Thoracic aorta (tissue), 2 donors: ENCODE measurements at places on chromosomes 11 and 22.

DNA sequence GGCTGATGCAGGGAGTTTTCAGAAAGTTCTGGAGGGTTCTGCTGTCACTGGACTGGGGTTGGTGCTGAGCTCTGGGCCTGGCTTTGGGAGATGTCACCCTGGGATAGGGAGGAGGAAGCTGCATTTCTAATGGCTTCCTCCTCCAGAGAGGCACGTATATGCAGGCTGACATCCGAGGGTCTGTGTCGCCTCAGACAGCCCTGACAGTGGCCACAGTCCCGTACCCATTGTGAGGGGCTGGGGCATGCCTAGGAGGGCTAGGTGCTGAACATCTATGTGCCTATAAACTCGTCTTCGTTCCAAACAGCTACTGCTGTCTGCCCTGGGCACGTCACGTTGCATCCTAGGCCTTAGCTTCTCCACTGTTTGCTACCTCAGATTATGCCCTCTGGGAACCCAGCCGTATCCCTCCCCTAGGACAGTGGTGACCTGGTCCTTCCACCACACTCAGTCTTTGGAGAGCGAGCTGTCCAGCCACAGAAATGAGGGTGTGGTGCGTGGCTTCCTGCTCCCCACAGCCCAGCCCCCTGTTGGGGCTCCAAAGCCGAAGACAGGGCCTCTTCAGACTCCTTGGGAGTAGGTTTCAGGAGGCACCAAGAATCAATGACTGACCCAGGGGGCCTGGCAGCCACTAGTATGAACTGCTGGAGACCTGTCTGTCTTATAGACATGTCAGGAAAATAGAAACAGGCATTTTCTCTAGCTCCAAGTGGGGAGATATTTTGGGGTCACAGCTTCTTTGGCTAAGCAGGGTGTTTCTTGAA lies 26.4 kb downstream of the ADAMTS15 start:
- DNase-seq: no peak

DNA sequence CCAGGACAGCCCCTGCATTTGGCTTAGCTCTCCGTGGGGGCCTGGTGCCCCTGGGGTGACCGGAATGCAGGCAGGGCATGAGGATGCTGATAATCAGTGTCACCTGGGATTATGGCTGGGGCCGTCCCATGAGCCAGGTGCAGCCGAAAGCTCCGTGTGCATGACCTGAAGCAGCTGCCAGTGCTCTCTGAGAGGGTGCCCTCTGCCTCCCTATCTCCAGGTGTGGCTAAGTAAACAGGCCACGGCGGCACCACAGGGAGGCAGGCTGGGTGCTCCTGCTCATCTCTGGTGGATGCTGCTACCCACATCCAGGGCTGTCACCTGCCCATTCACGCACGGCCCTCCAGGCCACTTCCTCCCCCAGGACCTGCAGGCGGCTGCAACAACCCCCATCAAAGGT lies 29.8 kb downstream of the DUSP8 start:
- no peak for DNase-seq

DNA sequence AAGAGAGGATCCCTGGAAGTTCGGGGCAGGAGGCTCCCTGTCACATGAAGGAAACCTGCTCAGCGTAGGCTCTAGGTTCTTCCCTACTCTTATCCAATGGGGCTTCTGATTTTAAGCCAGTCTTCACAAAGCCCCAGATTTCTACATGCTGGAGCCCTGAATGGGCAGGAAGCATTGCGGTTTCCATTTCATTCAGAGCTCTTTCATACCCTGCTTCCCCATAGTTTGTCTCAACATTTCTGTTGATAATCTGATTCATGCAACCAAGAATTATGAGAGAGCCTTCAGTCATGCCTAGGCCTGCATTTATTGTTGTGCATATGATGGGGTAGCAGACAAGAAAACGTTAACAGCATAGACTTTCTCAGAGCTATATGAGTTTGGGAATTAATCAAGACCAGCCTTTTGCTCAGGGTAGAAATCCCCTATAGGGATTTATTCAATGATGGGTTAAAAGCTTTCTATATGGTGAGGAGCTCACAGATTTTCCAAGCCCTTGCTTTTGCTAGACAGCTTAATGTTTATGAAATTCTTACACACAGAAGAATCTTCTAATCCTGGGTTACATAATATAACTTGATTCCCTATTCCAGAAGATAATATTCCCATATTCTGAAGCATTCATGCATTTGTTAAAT lies 15.9 kb downstream of the OR51B4 start:
- no peak for DNase-seq

DNA sequence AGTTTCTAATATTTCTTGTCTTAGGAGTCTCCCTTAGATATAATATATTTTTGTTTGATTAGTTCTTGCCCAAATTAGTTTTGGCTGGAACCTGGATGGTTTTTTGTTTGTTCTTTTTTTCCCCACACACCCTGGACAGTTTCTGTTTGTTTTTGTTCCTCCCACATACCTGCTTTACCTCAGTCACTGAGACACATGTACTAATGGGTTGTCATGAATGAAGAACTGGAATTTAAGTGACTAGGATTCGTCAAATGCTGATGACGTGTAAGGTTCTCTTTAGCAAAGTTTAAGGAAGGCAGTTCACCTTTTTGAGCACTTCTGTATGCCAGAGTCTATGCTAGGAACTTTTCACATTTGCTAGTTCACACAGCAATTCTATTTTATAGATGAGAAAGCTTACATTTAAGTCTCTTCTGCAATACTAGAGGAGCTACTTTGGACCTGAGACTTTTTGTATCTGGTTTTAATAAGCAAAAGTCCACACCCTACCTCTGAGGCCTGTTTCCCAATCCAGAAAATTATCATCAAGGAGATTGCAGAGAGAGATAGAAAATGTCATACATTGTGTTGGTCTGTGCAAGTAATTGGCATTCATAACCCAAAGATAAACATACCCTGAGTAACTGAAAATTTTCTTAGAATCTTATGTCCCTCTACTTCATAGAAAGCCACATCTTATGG lies 86.7 kb upstream of the RAB1B start:
- no peak for DNase-seq

GRCh38 chr11:111530091-111530490 lies 10.4 kb upstream of the LAYN start:
- DNase-seq: no peak

GRCh38 chr11:87501388-87501787 lies 463.7 kb downstream of the TMEM135 start:
- no peak for DNase-seq

DNA sequence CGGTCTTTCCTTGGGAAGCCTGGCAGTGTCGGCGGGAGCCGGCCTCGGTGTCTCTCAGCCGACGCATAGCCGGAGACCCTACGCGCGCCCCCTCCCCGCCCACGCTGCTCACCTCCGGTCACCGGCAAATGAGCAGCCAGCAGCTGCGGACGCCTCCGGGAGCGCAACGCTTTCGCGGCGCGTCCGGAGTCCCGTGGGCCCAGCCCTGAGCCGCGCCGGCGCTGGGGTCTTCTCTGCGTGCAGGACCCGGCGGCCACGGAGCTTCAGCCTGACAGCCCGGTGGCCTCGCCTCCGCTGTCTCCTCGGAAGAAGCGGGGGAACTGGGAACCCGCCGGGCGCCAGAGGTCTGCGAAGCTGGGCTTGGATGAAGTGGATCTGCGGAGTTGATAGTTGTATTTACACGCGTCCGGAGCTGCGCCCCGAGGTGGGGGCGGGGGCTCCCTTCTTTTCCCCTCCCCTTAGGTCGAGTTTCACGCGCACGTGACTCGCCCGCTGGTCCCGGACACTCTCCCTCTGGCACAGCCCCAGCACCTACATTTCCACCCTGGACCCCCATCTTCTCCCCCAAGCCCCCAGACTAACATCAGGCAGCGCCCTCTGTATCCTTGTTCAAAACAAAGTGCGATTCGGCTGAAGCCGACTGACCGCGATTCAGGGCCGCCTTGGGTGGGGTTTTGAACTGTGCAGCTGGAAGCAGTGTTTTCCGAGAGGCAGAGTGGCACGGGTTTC lies at the start of gene SLC43A1:
TSS of gene SLC43A1 (minus strand) at position 371 of the 729 bp plus-strand sequence. CDS start 1,591 bp downstream, outside the sequence.
- DNase-seq: no peak

GRCh38 chr11:97909614-97910399 lies 1110.9 kb upstream of the CNTN5 start:
- DNase-seq: no peak

DNA sequence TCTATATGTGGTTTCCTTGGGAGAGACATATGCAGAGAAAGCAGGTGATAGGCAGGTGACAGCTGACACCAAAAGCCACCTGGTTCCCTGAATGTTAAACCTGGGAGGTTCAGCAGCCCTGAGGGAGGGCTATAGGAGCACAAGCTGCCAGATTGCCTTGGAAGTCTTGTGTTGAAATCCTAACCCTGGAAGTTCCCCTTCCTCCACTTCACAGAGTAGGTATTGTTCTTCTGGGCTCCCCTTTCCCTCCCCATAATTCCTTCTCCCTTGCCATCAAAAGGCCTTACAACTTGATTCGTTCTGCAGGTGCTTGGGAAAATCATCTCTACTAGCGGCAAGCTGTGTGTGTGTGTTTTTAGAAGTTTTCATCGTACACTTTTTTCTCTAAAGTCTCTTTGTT lies 5.4 kb downstream of the LDLRAD3 start:
- DNase-seq: no peak

GRCh38 chr11:46669711-46670139 lies 30.7 kb downstream of the ARHGAP1 start:
- DNase-seq: no peak

- DNase-seq: no peak
Observed at GRCh38 chr11:130738611-130739010, 177.7 kb downstream of the SNX19 start.

DNA sequence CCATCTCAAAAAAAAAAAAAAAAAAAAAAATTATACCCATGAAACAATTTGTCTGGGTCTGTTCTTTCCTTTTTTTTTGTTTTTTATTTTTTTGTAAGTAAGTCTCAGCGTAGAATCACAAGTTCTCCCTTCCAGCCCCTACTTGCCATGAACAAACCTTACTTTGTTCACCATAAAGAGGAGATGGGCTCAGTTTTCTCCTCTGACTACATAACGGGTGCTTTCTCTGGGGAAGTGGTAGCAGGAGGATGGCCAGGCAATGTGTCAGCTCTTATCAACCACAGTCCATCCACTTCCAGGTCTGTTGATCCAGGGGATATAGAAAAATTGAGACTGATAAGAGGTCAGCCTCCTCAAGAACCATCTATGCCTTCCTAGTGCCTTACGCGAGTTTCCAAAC lies 11.0 kb downstream of the ASCC2 start:
- DNase-seq: no peak

- no peak for DNase-seq
Observed at GRCh38 chr11:30360741-30361140, 37.8 kb downstream of the ARL14EP start.

DNA sequence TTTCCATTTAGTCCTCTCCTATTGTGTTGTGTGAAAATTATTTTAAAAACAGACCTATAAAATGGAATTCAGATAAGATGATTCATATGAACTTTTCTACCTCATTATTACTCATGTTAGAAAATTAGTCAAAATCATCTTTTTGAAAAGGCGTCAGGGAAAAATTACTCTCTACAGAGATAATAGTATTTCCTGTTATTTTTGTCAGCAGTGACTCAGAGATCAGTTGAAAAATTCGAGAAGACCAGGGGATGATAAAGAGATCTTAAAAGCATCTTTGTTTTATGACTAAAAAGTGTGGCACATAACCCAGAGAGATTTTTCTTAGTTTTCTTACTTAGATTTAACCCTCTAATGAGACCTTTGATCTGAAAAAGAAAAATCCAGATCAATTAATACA lies 157.9 kb upstream of the CARD18 start:
- DNase-seq: no peak

GRCh38 chr11:120527111-120527761 lies 15.7 kb downstream of the GRIK4 start:
- no peak for DNase-seq

DNA sequence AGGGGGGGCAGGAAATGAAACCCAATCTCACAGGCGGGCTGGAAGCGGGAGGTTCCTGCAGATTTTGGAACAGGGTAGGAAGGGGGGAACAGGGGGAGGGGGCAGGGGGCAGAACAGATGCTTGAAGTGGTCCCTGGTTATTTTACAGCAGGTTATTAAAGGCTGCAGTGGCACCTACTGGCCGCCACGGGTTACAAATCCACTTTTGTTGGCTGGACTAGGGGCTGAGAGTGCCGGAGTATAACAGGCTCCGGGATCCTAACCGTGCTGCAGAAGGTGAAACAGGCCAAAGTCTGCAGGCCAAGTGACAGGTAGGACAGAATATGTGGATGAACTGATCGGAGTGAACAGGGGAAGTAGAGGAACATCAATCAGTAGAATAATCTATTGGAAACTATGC lies 2.5 kb downstream of the ROBO3 start:
- DNase-seq: no peak

GRCh38 chr11:73314117-73314961 lies 6.3 kb downstream of the ARHGEF17 start:
- no peak for DNase-seq

- no peak for DNase-seq
Observed at GRCh38 chr11:65657426-65657825, 5.3 kb downstream of the RELA start.

GRCh38 chr11:72766152-72766902 lies 14.1 kb upstream of the ARAP1 start:
- DNase-seq: no peak

GRCh38 chr22:39296981-39297489 lies 22.4 kb downstream of the RPL3 start:
- no peak for DNase-seq

DNA sequence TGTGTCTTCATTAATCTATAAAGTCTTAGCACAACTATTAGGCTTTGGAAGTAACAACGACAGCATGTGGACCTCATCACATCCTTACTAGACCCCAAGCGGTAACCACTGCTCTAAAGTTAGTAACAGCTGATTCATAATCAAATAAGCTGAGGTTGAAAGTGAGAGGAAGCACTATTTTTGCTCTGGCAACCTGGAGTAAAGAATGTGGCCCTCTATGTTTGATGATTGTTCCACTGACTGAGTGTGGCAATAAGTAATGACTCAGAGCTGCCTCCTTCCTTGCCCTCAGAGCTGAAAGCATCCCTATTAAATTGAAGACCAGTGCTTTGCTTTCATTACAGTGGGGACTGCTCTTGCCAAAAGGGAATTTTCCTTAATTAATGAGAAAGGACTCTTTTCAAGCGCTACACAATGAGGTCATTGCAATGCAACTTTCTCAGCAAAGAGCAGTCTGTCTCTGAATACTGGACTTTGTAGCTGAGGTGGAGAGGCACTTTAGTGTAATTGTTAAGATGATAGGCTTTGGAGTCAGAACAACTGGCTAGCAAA lies 906.1 kb upstream of the RAG2 start:
- DNase-seq: no peak
